ENCODE measurements at places on chromosomes 2 and 18.

- DNase-seq, result no peak
These were observed 92.5 kb downstream of the TGOLN2 start for GRCh38 chr2:85235281-85235680.

- no peak for DNase-seq
These were observed 59.6 kb downstream of the TRPM8 start for GRCh38 chr2:233976690-233977294.

GRCh38 chr18:12694032-12694431 is 8.5 kb downstream of the CEP76 start:
- DNase-seq, result no peak

- peak; percentile 81 for DNase-seq
These were observed 165.8 kb downstream of the TNS1 start for GRCh38 chr2:217836901-217837491.

DNA sequence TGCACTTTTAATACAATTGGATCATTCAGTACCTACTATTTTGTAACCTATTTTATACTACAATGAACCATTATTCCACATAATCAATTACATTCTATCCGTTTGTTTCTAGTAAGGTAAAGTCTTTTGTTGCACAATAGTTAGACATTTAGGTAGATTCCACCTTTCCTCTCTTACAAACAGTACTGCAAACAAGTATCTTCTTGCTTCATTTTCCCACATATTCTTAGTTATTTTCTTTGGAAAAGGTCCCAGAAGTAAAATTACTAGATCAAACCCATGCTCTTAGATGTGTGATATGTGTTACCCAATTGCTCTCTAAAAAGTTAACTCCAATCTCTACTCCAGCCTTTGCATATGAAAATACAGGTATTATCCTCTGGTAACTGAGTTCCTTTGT is 49.6 kb downstream of the SPIRE1 start:
- DNase-seq, result no peak

DNA sequence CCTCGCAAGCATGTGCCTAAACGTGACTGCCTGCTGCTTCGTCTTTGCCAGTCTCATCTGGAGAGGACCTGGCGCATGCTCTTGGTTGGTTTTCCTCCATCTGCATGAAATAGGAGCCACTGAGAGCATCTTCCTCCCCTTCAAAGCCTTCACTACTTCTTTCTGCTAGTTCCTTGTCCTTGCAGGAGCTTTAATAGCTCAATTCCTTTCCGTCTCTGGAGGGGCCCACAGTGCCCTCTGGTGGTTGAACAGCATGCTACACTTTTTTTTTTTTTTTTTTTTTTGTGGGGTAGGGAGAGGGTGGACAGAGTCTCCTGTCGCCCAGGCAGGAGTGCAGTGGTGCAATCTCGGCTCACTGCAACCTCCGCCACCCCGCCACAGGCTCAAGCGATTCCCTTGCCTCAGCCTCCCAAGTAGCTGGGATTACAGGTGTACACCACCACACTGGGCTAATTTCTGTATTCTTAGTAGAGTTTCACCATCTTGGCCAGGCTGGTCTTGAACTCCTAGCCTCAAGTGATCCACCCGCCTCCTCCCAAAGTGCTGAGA is 59.6 kb downstream of the SP110 start:
- DNase-seq, result peak; percentile 57

GRCh38 chr2:232129483-232129882 is 168.0 kb downstream of the DIS3L2 start:
- no peak for DNase-seq
